ENCODE measurements at places on chromosomes 3 and 15.

- DNase-seq: no peak
These were observed 275.4 kb upstream of the CTDSPL start for GRCh38 chr3:37586280-37586679.

DNA sequence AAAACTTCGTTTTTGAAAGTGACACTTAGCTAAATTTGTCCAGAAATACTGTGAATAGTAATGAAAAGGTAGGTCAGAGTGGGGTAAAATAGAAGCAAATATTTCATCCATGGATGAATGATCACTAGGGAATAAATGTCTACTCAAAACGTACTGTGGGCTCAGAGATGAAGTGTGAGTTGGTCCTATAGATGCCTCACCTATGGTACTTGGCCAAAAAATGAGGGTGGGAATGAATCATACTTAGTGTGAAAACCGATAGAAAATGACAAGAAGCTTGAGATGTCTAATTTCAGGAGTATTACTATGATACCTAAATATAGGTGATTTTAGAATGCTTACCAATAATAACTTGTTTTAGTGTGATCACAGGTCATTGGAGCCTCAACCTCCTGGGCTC lies 155.9 kb downstream of the GMNC start:
- DNase-seq: no peak

GRCh38 chr15:29821416-29822099 lies 710 bp downstream of the TJP1 start:
- DNase-seq: peak; percentile 77

DNA sequence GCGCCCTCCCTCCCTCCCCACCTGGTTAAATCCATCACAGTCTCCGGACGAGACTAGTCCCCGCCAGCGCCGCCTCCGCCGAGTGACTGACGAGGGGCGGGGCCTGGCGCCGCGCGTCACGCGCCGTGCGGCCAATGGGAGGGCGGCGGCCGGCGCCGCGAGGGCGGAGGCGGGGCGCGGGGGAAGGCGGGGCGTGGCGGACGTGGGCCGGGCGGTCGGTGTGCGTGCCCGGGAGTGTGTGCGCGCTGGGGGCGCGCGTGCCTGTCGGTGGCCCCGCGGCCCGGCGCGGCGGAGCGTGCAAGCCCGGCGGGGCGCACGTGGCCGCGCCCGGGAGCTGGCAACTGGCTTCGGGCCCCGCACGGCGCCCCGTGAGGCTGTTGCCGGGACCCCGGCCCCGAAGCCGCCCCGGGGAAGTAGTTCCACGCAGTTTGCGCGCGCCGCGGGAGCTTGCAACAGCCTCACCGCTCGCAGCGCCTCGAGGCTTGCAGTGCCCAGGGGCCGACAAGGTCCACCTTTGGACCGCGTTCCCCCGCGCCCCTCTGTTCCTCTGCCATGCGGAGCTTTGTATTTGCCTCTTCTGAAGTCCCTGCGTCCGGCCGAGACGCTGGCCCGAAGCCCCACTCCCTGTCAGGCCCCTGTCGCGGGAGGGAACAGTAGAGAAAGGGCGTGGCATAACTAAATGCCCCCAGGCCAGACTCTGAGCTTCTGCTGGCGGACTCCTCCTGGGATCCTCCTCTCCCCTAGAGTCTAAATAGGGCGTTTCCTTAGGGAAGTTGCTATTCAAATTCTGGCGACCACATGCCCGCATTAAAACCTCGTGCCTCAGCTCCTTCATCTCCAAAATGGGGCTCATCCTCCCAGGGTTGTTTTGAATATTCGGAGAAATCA lies 400.9 kb downstream of the SHQ1 start:
- peak; percentile 90 for DNase-seq

GRCh38 chr3:148190441-148190990 lies 507.2 kb upstream of the AGTR1 start:
- no peak for DNase-seq

GRCh38 chr3:129305592-129306091 lies 27.0 kb downstream of the HMCES start:
- no peak for DNase-seq

DNA sequence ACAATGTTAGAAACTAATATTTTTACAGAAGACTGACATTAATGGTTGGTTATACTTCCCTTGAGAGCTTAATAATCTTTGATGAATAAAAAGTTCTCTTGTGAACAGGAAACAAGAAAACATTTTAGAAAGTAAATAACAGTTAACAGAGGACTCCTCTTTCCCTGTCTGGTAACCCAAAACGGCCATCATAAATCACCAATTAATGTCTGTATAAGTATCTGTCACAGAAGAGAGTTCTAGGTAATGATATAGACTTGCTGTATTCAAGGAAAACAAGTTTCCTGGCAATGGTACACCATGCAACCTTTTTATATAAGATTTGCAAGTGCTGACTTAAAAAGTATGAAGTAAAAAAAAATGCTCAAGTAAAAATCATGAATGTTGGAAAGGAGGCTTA lies 426.7 kb downstream of the SOX2 start:
- DNase-seq: no peak

GRCh38 chr3:185744997-185745843 lies 79.6 kb downstream of the IGF2BP2 start:
- no peak for DNase-seq

- no peak for DNase-seq
These were observed 130.4 kb downstream of the SUCLG2 start for GRCh38 chr3:67524046-67524445.

DNA sequence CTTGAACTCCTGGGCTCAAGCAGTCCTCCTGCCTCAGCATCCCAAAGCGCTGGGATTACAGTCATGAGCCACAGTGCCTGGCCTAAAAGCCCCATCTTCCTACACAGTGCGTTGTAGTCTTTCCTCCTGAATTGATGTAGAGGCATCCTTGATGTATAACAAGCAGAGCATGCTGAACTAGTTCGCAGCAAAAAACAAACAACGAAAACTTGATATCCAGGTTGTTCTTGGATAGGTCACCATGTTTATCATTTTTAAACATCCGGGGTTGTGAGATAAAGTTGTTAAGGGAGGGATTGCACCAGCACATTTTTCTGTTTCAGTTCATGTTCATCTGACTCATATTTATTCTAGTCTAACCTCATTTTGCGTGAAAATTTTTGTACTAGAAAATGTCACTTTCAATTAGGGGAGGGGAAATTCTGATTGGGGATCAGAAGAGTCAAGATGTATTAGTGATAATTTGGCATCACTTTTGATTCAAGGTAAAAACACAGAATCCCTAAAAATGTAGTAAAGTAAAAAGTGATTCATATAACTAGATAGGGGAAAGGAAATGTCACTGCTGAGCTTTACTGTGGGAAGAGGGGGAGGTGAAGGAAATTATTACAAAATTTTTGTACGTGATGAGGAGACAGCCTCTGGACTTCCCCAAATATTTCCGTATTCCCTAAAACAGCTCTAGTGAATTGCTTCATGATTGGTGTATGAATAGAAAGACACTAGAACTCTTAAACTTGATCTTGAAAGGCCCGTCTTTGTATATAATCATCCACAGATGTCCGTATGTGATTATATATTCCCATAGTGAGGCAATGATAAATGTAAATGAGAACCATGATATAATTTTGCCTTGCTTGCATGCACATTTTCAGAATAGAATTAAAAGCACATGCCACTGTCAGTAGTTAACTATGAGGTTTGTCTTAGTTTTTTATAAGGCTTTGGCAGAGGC lies 22.9 kb downstream of the RAB8B start:
- DNase-seq: no peak

- no peak for DNase-seq
These were observed 125.5 kb upstream of the BHLHE40 start for GRCh38 chr3:4853749-4854140.

GRCh38 chr3:23219117-23219516 lies 16.0 kb downstream of the UBE2E2 start:
- DNase-seq: no peak

DNA sequence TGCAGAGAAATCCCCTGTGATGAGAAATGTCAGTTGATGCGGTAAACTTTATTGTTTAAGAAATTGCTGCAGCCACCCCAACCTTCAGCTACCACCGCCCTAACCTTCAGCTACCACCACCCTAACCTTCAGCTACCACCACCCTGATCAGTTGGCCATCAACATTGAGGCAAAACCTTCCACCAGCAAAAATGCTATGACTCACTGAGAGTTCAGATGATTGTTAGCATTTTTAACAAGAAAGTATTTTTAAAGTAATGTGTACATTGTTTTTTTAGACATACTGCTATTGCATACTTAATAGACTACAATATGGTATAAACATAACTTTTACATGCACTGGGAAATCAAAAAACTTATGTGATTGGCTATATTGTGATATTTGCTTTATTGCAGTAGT lies 30.0 kb downstream of the U2SURP start:
- no peak for DNase-seq

DNA sequence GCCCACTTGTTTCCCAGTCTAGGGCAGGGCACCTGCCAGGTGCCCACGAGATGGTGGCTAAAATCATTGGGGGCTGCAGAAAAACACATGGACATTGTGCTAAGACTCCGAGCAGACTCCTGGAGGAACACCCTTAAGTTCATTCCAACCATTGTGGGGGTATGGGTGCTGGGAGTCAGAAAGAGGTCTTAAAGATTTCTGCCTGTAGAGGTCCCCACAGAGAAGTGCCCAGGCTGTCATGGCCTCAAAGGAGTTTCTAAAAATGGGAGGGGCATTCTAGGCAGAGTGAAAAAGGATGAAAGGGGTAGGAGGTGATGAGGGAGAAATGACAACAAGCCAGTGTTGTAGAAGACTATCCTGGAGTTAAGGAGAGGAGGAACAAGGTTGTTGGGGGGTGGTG lies 17.1 kb downstream of the RBP1 start:
- peak; percentile 65 for DNase-seq

DNA sequence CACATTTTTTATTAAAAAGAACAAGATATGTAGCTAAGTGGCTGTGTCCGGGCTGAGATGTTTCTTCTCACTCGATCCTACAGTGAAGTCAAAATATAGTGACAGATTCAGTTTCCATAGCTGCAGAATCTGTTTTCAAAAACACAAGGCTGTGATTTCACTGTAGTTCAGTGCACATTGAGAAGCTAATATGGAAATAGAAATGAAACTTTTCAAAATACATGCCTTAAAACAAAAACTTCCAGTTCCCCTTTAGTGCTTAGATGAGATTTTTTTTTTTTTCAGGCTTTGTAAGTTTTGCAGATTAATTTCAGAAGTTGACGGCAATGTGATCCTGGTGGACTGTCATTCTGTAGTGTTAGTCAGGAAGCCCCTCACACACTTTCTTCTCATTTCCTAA lies 23.8 kb upstream of the TRAK1 start:
- DNase-seq: peak; percentile 14

DNA sequence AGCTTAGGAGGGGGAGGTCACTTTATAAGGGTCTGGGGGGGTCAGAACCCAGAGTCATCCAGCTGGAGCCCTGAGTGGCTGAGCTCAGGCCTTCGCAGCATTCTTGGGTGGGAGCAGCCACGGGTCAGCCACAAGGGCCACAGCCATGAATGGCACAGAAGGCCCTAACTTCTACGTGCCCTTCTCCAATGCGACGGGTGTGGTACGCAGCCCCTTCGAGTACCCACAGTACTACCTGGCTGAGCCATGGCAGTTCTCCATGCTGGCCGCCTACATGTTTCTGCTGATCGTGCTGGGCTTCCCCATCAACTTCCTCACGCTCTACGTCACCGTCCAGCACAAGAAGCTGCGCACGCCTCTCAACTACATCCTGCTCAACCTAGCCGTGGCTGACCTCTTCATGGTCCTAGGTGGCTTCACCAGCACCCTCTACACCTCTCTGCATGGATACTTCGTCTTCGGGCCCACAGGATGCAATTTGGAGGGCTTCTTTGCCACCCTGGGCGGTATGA lies at the start of gene RHO:
RHO (plus strand) TSS at position 51 of the 512 bp plus-strand sequence; CDS start at position 146, 95 bp downstream.
- DNase-seq: no peak

DNA sequence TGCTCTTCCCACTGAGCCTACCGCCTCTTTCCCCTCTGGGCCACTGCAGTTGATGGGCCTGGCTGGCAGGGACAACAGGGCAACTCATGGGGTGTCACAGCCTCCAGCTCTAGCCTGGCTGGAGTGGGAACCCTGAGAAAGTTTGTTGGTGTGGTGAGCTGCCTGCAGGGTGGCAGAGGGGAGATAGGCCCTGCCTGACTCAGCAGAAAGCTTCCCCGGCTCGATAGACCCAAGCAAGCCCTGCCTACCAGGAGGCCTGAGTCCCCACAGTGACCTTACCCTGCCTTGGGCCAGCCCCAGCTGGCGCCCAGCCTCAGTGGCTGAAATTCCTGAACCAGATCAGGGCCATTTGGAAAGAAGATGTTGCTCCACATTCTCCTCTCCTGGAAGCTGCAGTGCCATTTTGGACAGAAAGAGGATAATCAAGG lies 29.4 kb downstream of the ABTB1 start:
- no peak for DNase-seq

GRCh38 chr3:188584958-188585689 lies 431.2 kb downstream of the LPP start:
- DNase-seq: no peak

GRCh38 chr15:62945063-62945462 lies 97.5 kb upstream of the TPM1 start:
- no peak for DNase-seq

- no peak for DNase-seq
These were observed 478.4 kb upstream of the THBS1 start for GRCh38 chr15:39102431-39102830.

GRCh38 chr15:57054204-57054750 lies 135.8 kb downstream of the TCF12 start:
- DNase-seq: no peak

DNA sequence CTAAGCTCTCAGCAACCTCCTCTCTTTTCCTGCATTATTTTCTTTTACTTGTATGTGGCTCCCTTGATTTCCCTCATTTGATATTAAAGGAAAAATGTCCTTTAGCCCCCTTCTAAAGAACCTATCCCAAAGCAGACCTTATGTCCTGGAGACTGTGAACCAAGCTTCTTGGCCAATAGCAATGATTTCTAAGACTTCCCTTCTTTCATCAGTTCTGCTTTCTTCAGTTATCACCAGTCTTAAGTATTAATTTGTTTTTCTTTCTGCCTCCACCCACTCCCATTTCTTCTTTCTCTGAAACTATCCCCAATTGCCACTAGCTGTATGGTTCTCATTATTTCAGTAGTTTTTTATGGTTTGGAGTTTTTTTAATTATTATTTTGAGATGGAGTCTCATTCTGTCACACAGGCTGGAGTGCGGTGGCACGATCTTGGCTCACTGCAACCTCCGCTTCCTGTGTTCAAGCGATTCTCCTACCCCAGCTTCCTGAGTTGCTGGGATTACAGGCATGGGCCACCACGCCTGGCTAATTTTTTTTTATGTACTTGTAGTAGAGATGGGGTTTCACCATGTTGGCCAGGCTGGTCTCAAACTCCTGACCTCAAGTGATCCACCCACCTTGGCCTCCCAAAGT lies 12.1 kb downstream of the TMOD3 start:
- DNase-seq: no peak

- DNase-seq: peak; percentile 85
These were observed 72.3 kb upstream of the PDZRN3 start for GRCh38 chr3:73697020-73697419.

DNA sequence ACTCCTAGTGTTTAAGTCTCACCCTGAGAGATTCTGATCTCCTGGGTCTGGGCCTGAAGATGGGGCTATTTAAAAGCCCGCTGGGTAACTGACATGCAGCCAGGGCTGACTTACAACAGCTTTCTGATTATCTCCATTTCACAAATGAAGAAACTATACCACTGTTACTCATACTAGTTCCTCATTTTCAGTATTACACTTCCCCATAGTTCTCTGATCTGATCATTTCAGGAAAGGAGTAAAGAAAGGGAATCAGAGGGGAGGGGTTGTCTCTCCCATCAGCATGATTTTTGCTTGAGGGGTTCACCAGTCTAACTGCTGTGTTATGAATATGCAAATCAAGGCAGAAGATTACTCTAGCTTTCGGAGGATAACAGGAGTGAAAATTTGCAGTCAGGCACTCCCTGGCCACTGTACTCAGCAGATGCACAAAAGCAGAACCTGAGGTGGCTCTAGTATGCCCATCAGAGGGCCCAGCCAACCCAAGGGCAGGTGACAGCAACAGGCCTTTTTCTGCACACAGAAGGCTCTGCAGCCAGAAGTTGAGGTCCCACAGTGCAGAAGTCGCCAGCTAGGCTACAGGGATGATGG lies 59.4 kb downstream of the DAPK2 start:
- no peak for DNase-seq

All from NCI-H82 (cell line).